Osteoblast (primary cell): ENCODE measurements at places on chromosomes 1 and 21. TPM values are rescaled to one million over a fixed set of nuclear protein-coding genes. Genes with fewer than 3 reads are reported as not detected.

The ADAMTS4 gene
- 1.4 and 3.5 TPM in 2 replicates for total RNA-seq

DNA sequence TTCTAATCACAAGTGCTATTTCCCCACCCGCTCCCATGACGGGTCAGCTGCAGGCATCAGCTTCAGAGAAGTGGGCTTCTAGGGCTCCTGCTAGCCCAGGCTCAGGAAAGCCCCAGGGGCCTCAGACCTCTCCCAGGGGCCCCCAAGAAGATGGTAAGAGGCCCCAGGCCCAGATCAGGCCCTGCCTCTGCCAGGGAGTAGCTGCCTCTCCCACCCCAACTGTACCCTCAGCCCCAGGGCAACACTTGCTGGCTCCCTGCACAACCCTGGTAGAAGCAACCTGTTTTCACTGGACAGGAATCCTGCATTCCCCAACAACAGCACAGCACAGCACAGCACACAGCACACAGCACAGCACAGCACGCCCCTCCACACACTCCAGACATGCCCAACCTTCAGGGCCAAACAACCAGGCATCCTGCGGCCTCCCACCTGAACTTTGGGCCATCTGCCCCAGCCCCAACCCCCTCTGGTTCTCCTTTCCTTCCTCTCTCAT, 6.5 kb downstream of the BLACAT1 start:
- no peak overlapping the region for H3K27ac ChIP-seq
- no peaks in the 10 kb centered on the region for H3K36me3 ChIP-seq
- H3K4me1 ChIP-seq = peaks cover 6% of the 10 kb centered on the region

- no peaks in the 10 kb centered on the region for H3K4me1 ChIP-seq
- H3K4me3 ChIP-seq = no peak overlapping the region
- DNase-seq = no peak
- no peaks in the 10 kb centered on the region for H3K36me3 ChIP-seq
These were observed 91.0 kb upstream of the MAP1LC3C start for GRCh38 chr1:242089911-242090310.

The LENEP gene
- total RNA-seq = 0.88 TPM in 1 of 2 replicates, not detected in the other

The KCNJ10 gene
- not detected in 2 replicates for total RNA-seq

The CYP4Z1 gene
- total RNA-seq = not detected in 2 replicates
